Right ventricle myocardium superior (tissue), 1 donor: ENCODE measurements at places on chromosomes 5 and 9.
A peak's percentile ranks its signal among the peaks of the same experiment; 100 is the strongest.

DNA sequence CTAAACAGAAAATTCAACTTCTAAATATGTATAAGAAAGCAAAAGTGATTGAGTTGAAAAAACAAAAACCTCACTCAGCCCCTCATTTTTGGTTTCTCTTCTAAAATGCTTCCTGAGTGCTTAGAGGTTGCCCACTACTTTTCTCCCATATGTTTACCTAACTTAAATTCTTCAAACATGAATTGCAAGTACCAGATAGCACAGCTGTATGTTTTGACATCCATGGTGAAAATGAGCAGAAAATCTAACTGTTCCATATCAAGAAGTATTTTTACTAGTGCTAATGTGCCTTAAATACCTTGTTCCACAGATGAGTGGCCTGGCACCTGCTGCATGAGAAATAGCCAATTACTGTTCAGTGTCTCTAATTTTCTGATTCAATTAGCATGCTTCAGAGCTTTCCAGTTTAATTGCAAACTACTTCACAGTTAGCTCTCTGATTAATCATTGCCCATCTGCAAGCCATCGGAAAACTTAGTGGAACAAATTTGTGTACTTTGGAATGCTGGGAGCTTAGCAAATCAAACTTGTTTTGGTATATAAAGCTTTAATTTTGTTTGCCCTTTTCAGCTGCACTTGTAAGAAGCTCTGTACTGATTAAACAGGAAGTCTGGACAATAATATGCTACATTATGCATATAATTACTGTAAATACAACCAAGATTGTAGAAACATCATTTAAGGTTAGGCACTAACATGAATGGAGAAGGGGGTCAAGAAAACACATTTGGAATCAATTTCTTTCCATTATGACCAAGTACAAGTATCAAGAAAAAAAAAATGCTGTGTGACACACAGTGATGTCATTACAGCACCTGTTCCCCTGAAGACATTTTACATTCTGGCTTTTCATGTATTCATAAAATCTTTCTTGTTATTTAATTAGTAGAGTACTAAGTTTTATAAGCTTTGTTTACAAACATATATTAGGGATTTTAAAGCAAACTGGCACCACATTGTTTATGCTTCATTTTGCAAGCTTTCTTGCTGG, 65.6 kb downstream of the POU5F2 start:
- DNase-seq = no peak

- DNase-seq = peak; percentile 60
Observed at GRCh38 chr9:133477992-133478850, 678 bp downstream of the SLC2A6 start.

DNA sequence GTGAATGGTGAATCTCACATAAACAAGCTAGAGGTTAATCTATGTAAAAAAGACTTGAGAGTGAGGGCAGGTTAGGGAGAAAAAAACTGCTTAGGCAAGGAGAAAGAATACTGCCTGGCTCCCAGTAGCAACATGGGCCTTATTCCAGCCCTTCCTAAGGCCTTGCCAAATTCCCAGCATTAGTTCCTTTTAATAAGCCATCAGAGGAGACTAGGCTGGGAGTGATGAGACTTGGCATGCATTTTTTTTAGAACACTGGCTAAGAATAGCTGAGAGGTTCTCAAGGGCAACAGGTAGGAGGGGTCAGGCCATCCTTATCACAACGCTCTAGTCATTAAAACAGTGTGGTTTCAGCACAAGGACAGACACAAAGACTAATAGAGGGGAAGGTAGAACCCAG, 20.9 kb upstream of the ZBTB43 start:
- no peak for DNase-seq

DNA sequence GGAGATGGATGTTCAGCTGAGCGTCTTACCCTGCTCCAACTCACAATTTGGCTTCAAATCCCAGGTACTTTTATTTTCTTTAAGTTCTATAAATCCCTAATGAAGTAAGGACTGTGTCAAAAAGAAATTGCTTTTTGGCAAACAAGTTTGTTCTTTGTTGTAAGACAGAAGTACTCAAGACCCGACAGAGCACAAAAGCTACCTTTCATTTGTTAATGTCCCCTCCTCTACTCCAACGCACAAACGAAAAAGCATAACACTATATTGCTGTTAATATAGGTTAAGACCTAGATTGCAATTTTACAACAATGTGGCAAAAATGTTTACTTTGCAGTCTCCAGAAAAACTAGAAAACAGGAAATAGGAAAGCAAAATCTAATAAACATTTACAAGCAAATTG, 595.4 kb upstream of the DMAC1 start:
- no peak for DNase-seq
